Transverse colon (tissue), 4 donors: ENCODE measurements at places on chromosomes 5 and 9. TPM values are rescaled to one million over a fixed set of nuclear protein-coding genes. Genes with fewer than 3 reads are reported as not detected.

Gene FCN2
- total RNA-seq: not detected

DNA sequence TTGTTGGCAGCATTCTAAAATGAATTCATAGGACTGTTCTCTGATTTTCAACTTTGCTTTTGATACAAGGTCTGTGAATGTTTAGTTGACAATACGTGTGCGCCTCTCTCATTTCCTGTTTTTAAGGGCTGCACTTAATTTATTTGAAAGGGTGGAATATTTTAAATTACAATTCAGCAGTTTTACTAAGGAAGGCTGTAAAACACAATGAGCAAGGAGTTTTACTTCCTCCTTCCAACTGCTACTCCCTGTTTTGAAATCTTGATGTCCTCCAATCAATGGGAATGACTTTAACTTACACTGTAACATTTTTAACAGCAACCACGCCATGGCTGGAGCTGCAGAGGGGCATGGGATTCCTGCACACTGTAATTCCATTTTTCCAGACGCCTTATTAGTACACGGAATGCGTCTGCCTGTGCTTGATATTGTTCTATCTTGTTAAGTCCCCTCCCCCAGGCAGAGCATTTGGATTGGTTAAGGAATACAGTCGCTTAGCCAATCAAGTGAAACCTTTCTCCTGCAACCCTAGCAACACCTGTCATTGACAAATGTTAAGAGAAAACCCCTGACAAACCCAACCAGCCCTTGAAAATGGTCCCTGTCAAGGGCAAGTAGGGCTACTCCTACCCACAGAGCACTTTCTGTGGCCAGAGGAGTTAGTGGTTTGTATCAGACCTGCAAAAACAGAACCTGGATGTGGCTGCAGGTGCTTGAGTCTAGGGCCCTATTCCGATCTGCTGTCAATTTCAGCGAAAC lies 12.5 kb upstream of the ZSWIM6 start:
- peak; percentile 36 for DNase-seq
- no peaks in the 10 kb centered on the region for H3K27me3 ChIP-seq
- no peak overlapping the region for H3K4me3 ChIP-seq
- peaks cover 20% of the 10 kb centered on the region for H3K4me1 ChIP-seq

Gene ANKRD34B
- total RNA-seq: not detected

- no peaks in the 10 kb centered on the region for H3K36me3 ChIP-seq
- no peak for DNase-seq
- H3K27me3 ChIP-seq: no peaks in the 10 kb centered on the region
- no peak overlapping the region for H3K4me3 ChIP-seq
- no peak overlapping the region for H3K27ac ChIP-seq
Observed at GRCh38 chr9:112051812-112052211, 123.3 kb downstream of the SUSD1 start.

DNA sequence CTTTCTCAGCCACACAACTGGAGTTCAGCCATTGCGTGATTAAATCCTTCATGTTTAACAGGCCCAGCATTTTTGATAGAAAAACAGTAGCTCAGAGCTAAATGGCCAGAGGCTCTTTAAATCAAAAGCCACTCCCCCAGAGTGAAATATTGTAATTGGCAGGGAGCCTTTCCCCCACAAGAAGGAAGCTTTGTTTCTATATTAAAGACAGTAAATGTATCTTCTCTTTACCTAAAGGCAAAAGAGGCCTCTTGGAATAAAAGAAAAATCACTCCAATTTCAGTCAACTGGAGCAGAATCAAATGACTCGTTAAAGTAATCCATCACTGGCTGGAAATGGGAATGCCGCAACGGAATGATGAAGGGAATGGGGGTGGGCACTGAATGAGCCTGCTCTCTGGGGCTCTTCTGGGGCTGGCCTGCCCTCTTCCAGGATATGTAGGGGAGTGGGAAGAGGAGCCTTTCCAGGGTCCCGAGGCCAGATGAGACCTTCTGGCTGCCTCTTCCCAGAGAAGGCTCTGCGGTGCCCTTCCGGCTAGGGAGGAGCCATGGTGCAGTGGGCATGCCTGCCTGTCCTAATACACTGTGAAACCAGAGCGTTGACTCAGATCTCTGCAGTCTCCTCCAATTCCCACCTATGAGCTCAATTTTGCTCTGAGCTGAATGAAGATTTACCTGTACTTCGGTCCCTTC lies 45.2 kb downstream of the ANKDD1B start:
- peak overlapping the region; percentile 70 for H3K27ac ChIP-seq
- H3K4me3 ChIP-seq: no peak overlapping the region
- no peaks in the 10 kb centered on the region for H3K27me3 ChIP-seq
- H3K4me1 ChIP-seq: no peaks in the 10 kb centered on the region

DNA sequence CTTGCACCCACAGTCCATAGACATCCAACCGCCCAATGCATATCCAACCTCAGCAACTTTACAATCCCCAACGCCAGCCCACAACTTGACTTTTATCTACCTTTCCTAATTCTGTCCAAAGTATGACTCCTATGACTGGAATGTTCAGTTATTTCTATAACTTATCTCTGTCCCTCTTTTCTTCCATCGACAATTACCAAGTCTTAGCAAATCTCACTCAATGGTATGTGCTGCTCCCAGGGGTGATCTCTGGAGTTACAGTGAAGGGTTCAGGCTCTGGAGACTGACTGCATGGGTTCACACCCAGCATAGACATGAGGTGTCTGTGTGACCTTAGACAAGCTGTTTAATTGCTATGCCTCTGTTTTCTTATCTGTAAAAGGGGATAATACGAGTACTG lies 106.9 kb downstream of the SPOCK1 start:
- H3K4me1 ChIP-seq: no peaks in the 10 kb centered on the region
- H3K4me3 ChIP-seq: no peak overlapping the region
- no peak for DNase-seq
- no peak overlapping the region for H3K27ac ChIP-seq
- no peaks in the 10 kb centered on the region for H3K36me3 ChIP-seq

- no peak overlapping the region for H3K27ac ChIP-seq
- H3K4me3 ChIP-seq: no peak overlapping the region
- no peak for DNase-seq
- H3K4me1 ChIP-seq: no peaks in the 10 kb centered on the region
- H3K36me3 ChIP-seq: no peaks in the 10 kb centered on the region
Observed at GRCh38 chr9:110030632-110031031, 177.3 kb downstream of the C9orf152 start.

GRCh38 chr5:41809128-41809527 lies 61.1 kb downstream of the OXCT1 start:
- H3K36me3 ChIP-seq: no peaks in the 10 kb centered on the region
- H3K27me3 ChIP-seq: no peaks in the 10 kb centered on the region
- H3K4me1 ChIP-seq: no peaks in the 10 kb centered on the region
- H3K27ac ChIP-seq: no peak overlapping the region
- H3K4me3 ChIP-seq: no peak overlapping the region
- DNase-seq: no peak

DNA sequence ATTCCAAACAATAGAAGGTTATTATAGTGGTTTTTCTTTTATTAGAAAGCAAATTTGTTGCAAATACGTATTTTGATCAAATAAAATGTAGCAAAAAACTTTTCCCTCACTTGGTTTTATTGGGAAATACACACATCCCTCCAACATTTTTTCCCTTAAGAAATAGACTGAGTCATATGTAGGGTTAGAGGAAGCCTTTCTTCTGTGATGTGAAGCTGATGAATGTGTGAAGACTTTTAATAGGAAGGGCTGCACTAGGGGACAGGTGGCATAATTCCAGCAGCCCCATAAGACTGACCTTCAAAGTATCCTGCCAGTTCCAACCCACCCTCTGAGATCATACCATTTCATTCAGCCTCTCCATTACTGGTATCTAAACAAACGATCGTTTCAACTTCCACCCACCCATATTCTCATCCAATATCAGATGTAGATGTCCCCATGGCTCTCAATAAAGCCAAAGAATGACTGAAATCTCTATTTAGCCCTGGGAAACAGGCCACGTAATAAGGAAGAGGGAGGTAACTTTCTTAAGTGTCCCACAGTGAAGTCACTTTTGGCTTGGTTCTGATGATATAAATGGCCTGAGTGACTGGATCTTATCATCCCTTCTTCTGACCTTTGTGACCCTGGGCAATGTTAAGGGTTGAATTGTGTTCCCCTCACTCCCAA lies 64.7 kb upstream of the LPAR1 start:
- H3K27ac ChIP-seq: no peak overlapping the region
- H3K27me3 ChIP-seq: no peaks in the 10 kb centered on the region
- no peak for DNase-seq
- no peaks in the 10 kb centered on the region for H3K36me3 ChIP-seq
- H3K4me1 ChIP-seq: no peaks in the 10 kb centered on the region
- H3K4me3 ChIP-seq: no peak overlapping the region

GRCh38 chr5:119453040-119453373 lies 710 bp downstream of the HSD17B4 start:
- no peaks in the 10 kb centered on the region for H3K4me1 ChIP-seq
- peak overlapping the region; percentile 65 for H3K4me3 ChIP-seq
- no peaks in the 10 kb centered on the region for H3K27me3 ChIP-seq

DNA sequence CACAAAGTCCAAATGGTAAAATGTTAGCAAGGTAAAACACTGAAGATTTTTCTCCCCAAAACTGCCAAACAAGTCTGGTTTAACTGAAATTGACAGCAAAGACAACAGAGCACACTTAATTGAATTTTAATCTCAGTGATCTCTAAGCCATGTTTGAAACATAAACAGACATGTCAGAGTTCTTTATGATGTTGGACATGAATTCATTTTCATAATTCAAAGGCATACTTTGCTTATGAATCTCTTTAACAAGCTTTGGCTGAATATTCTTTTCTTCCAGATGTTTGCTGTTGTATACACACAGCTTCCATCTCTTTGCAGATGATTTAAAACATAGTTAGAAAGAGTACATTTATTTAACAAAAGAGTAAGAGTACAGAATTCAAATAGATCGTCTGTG lies 509.1 kb downstream of the RAB3C start:
- peaks cover 11% of the 10 kb centered on the region for H3K4me1 ChIP-seq
- no peak overlapping the region for H3K4me3 ChIP-seq
- no peaks in the 10 kb centered on the region for H3K27me3 ChIP-seq
- H3K27ac ChIP-seq: no peak overlapping the region
- no peaks in the 10 kb centered on the region for H3K36me3 ChIP-seq

GRCh38 chr5:118956727-118957126 lies 31.6 kb downstream of the DTWD2 start:
- H3K4me3 ChIP-seq: no peak overlapping the region
- H3K27ac ChIP-seq: no peak overlapping the region
- no peaks in the 10 kb centered on the region for H3K4me1 ChIP-seq

Gene SLC44A1
- total RNA-seq: 94.1 TPM

GRCh38 chr9:75233011-75233410 lies 144.7 kb downstream of the OSTF1 start:
- no peaks in the 10 kb centered on the region for H3K36me3 ChIP-seq
- no peaks in the 10 kb centered on the region for H3K27me3 ChIP-seq
- no peak overlapping the region for H3K4me3 ChIP-seq
- H3K4me1 ChIP-seq: peaks cover 37% of the 10 kb centered on the region

Gene PCDHAC1
- 0.82 TPM for total RNA-seq

- H3K27ac ChIP-seq: no peak overlapping the region
- H3K36me3 ChIP-seq: no peaks in the 10 kb centered on the region
- DNase-seq: no peak
- no peak overlapping the region for H3K4me3 ChIP-seq
- peaks cover 12% of the 10 kb centered on the region for H3K4me1 ChIP-seq
Observed at GRCh38 chr5:64161420-64161819, 4.2 kb upstream of the RNF180 start.

Gene PLCXD3
- total RNA-seq: 1.9 TPM

DNA sequence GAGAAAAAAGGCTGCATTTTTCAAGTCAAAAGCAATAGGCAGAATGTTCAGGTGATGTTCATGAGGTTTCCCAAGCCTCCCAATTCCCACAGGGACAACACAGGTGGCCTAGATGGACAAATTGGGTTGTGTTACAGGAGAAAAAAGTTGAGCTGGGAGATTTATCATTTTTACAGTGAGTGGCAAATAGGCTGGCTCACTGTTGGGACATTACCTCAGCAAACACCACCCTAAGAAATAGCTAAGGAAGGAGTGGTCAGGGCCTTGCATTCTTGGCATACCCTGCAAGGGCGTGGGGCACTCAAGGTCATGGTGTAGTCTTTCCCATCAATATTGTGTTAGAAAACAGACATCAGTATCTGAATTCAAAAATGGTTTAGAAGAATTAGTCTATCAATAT lies 23.3 kb upstream of the CPLANE1 start:
- H3K4me1 ChIP-seq: no peaks in the 10 kb centered on the region
- DNase-seq: peak; percentile 30
- no peak overlapping the region for H3K27ac ChIP-seq
- H3K4me3 ChIP-seq: no peak overlapping the region

Gene MPDZ
- 15.7 TPM for total RNA-seq

Gene CD14
- total RNA-seq: 3.6 TPM
